ENCODE measurements at places on chromosomes 4 and X.
A peak's percentile ranks its signal among the peaks of the same experiment; 100 is the strongest.

DNA sequence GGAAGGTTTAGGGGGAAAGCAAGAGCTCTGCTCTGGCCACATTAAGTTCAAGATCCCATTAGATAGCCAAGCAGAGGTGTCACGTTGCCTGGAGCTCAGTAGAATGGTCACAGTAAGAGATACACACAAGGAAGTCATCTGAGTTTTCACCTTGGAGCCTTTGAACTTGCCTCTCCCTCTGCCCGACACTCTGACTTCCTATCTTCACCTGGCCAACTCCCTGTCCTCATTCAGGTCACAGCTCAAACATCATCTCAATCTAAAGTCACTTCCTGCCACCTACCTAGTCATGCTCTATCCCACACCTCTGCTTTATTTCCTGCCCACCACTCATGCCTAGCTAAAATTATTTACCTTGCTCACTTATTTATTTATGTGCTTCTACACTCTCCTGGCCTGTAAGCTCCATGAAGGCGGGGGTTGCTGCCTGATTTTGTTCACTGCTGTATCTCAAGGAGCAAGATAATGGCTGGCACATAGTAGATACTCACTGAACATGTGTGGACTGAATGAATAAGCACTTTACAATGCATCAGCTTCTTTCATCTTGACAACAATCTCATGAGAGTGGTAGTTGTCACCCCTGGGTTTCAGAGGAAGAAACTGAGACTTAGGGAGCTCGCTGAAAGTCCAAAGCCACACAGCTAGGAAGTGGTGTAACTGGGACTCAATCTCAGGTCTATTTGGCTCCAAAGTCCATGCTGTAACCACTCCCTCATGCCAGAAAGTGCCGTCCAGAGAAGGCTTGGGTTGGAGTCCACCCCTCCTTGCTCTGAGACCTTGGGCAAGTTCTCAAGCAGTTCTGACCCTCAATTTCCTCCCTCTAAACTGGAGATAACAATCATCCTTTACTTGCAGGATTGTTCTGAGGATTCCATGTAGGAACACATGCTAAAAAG, 40.3 kb downstream of the EFNB1 start:
- no peak for DNase-seq

- DNase-seq = no peak
These were observed 7.7 kb upstream of the THOC2 start for GRCh38 chrX:123740536-123740935.

DNA sequence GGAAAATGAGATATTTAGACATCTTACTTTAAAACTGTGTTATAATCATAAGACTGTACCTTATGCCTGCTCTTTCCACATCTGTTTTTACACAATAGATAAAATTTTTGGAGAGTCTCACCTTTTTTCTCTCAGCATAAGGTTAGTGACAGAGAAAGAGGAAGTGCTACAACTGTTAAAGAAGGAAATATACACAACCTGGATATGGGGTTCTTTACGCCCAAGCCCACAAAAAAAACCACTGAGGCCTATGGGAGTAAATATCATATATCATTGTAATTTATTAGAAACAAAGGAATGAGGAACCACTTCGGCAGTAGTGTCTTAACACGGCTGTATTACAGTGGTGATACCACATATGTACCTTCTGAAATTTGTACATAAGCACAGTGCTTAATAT, 265.9 kb upstream of the GK2 start:
- no peak for DNase-seq

- no peak for DNase-seq
These were observed 1310.8 kb upstream of the AGA start for GRCh38 chr4:178752954-178753525.

- DNase-seq = no peak
These were observed 701.1 kb upstream of the ATOH1 start for GRCh38 chr4:93127489-93127888.

GRCh38 chrX:110851780-110852179, 56.2 kb upstream of the CHRDL1 start:
- DNase-seq = peak; percentile 36

- no peak for DNase-seq
These were observed 306.2 kb downstream of the TENM3 start for GRCh38 chr4:182549356-182549755.

- peak; percentile 10 for DNase-seq
These were observed 893 bp upstream of the METAP1 start for GRCh38 chr4:98994474-98995182.

- peak; percentile 60 for DNase-seq
These were observed 145.5 kb downstream of the NWD2 start for GRCh38 chr4:37389967-37390580.

DNA sequence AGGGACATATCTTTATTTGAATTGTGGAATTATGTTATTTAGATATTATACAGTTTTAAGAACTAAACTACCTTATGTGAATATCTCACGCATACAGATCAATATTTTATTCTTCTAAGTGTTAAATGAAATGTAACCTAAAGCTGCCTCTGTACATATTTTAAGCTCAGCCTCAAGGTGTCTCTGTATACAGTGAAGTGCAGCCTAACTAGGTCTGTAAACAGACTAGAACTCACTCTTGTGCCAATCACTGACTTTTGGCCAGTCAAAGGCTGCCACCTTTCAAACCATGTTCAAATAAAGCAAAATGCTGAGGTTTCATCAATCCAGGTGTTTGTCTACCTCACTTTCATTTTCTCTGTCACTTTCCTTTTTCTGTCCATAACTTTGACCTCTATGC, 1074.5 kb upstream of the PRKX start:
- no peak for DNase-seq

DNA sequence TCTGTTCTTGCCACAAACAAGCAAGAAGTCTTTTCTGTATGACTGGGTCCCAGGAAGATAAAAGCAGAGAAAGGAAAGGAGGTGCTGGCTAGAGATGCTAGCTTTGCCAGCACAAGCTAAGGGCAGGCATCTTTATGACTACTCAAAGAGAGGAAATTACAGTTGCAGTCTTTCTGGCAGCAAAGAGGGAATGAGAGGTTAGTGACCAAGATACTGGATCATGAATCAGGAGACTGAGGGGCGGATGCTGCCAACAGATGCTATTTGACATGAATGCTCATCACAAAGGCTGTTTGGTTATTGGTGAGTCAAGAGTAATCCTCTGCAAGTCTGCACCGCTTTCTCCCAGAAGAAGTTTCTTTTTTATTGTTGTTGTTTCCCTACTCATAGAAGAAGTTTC, 5.5 kb upstream of the XIAP start:
- DNase-seq = no peak

DNA sequence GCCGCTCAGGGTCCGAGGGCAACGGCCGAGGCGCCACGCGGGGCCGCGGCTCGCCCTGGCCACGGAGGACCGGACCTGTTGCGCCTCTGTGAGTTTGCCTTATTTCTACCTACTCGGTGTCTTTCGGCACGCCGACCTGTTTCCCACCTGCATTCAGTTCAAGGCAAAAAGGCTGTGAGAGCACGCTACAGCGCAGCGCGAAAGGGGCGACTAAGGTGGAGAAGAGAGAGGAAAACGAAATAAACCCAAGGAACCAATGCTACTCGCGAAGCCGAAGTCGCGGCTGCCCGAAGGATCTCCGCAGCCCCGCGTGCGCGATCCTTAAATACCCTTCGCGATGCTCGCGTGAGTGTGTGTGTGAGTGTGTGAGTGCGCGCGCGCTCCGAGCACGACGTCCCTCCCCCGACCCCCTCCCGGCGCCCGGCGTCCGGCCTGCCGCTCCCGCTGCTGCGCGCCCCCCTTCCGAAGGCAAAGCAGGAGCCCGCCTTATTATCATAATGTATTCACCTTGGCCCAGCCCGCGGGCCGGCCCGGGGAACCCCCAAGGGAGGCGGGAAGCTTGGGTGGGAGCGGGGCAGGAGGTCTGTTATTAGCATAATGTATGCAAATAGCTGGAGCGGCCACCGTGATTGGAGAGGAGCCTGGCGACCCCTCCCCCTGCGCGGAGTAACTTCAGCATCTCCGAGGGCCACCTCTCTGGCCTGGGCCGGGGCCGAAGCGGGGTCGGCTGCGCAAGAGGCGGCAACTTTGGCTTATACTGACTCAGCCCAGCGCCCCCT, at the start of gene COL25A1:
TSS of gene COL25A1 (minus strand) at position 298 of the 779 bp plus-strand sequence.
- peak; percentile 25 for DNase-seq

DNA sequence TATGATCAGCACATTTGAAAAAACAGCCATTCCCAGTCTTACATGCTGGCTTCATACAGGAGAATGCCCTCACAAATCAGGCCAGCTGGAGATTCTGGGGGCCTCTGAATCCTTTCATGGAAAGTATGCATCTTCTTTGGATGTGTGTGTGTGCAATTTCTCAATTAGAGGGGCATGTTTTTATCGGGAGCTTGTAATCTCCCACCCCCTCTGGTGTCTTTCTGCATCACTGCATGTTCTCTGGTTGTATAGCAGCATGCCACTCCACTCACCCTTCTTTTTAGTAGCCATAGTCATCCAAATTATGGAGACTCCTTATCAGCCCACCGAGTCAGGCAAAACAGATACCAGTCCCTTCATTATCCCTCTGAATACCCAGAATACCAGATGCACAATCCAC, 282.2 kb upstream of the SLIT2 start:
- no peak for DNase-seq

DNA sequence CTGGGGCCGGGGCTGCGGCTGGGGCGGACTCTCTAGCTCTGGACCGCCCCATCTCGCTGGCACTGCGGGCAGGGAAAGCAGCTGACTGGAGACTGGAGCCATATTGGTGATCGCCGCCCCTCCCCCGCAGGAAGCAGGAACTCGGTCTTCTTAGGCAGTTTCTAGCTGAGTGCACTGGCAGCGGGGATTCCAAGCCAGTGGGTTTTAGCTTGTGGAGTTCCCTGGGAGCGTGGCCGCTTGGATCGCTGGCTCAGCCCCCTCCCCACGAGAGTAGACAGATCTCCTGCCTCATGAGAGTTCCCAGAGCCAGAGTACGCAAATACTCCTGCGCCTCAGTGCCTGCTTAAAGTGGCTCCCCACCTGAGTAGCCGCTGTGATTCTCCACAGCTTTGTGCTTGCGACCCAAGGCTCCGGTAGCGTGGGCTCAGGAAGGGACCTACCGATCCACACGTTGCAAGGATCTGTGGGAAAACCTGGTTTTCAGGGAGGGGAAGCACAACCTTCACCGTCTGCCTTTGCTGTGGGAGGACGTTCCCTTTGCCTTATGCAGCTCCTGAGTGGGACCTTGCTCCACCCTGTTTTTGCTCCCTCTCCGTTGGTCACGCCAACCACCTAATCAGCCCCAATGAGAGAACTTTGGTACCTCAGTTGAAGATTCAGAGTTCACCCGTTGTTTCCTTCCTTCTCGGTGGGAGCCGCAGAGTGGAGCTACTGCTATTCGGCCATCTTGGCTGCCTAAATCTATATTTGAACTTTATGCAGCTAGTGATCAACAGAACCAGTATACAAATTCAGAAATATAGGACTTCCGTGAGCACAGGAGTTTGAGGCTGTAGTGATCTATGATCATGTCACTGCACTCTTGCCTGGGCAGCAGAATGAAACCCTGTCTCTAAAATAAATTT, 803.9 kb upstream of the PCDH10 start:
- DNase-seq = no peak

DNA sequence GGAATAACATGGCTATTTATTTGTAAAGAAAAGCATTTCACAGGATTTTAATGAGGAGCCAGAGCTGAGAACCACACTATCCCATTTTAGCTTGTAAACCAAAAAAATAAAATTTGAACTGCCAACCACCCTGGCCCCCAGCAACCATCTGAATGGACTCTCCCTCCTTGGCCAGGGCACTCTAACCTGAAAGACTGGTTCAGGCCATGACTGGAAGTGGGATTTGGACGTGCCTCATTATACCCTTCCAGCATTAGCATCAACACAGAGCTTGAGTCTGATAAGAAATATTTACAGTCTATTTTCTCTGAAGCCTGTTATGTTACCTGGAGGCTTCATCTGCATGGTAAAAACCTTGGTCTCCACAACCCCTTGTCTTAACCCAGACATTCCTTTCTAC, 30.0 kb downstream of the METAP1 start:
- DNase-seq = no peak

GRCh38 chr4:56183344-56183959, 203.8 kb downstream of the AASDH start:
- no peak for DNase-seq

DNA sequence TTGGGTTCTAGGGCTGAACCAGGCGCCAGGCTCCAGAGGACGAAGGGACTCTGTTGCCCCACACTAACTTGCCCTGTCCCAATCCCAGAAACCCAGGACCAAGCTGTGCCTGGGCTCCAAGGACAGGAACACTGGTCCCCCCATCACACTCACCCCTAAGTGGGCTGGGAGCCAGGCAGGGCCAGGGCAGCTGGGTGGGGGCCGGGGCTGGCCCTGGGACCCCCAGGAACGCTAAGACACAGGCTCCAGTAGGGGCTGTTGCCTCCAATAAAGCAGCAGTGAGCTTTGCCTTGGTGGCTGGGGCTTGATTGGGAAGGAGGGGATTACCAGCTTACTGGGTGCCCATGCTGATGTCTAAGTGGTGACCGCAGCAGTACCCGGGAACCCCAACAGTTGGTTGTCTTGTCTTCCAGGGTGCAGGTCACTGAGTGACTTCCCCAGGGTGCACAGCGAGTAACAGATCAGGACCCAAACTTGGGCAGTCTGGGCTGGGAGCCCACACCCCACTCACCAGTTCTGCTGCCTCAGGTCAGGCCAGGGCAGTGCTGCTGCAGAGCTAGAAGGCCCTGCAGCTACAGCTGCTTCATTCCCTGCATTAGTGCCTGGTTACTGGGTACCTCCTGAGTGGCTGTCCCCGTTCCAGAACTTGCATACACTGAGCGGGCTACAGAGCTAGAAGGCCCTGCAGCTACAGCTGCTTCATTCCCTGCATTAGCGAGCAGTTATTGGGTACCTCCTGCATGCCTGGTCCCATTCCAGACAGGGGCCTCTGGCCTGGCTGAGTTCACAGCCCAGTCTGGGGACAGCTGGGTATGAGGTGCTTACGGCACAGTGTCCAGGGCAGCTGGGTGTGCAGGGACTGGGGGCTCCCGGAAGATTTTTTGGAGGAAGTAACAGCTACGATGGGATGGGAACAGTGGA, 9.4 kb upstream of the ADD1 start:
- no peak for DNase-seq

GRCh38 chrX:131723646-131724045, 179.8 kb downstream of the OR13H1 start:
- DNase-seq = no peak

DNA sequence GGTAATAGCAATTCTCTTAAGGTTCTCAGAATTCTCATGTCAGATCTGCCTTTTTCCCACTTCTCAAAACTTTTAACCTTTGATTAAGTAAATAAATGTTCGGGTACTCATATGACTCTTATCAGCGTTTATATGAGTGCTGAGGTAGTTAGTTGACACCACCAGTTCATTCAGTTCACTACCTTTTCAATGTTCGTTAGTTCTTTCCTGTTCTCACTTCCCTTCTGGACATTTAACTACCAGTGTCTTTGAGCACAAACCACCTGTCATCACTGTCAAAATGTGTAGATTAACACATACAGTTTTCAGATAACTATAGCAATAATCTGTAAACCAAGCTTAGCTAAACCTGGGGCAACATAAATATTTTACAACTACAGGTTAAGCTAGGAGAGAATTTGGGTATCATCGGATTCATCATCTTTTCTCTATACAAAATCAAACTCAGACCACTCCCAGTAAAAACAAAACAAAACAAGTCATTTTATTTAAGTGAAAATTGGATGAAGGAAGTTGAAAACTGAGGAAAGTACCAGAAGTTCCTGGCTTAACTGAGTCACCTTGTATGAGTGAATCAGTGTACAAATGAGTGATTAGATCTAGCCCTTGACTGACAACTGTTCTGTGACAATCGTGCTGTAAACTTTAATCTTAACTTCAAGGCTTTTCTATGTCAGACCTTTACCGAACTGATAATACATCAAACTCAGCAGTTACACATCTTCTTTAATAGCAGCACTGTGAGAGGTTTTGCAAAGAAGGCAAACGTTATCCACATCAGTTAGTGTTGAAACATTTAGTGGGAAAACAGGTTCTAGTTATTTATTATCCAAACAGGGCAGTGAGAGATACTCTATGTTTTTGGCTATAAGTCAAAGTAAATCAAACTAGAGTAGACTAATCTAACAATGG, 41.9 kb downstream of the ARHGEF38 start:
- no peak for DNase-seq
